ENCODE measurements at places on chromosomes 7 and 10. TPM values are rescaled to one million over a fixed set of nuclear protein-coding genes. Genes with fewer than 3 reads are reported as not detected.

Gene ENTPD1
- total RNA-seq: 1.7 TPM

- no peak overlapping the region for H3K27ac ChIP-seq
- H3K4me3 ChIP-seq: no peak overlapping the region
- H3K36me3 ChIP-seq: no peaks in the 10 kb centered on the region
- H3K4me1 ChIP-seq: no peaks in the 10 kb centered on the region
- no peak for DNase-seq
Measured at GRCh38 chr10:126867567-126868365, 37.5 kb upstream of the DOCK1 start.

Gene GTF2IRD1
- total RNA-seq: 85.3 TPM

- no peak for DNase-seq
- H3K4me1 ChIP-seq: no peaks in the 10 kb centered on the region
- H3K27ac ChIP-seq: no peak overlapping the region
- no peak overlapping the region for H3K4me3 ChIP-seq
- H3K27me3 ChIP-seq: no peaks in the 10 kb centered on the region
Measured at GRCh38 chr7:101581891-101582290, 47.2 kb downstream of the MYL10 start.

DNA sequence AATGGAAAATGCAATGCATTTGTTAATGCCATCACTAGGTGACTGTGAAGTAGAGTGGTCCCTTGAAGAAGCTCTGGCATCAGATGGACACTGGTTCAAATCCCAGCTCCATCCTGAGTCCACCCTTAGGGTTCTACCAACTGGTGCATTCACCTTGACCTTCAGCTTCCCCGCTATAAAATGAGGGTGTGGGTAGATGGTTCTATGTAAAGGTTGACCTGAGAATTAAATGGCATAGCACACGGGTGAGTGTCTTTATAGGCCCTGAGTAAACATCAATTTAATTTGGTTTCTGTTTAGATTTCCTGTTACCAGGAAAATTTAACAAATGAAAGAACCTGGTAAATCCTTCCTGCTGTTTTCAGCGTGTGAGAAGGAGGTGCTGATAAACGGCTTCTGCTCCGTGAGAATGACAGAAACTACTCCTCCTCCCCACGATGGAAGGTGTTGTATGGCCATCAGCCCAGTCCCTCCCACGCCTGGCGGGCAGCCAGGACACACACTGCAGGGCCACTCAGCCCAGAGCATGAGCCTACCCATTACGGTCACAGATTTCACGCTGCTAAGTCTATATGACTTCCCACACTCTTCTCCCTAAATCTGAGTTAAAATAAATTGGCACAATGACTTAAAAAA, 210.1 kb downstream of the TNS3 start:
- H3K36me3 ChIP-seq: no peaks in the 10 kb centered on the region
- H3K27me3 ChIP-seq: no peaks in the 10 kb centered on the region
- DNase-seq: peak; percentile 35
- H3K4me1 ChIP-seq: peaks cover 36% of the 10 kb centered on the region
- no peak overlapping the region for H3K27ac ChIP-seq

GRCh38 chr10:76514321-76514720, 1082.9 kb downstream of the LRMDA start:
- H3K4me1 ChIP-seq: no peaks in the 10 kb centered on the region
- H3K27ac ChIP-seq: no peak overlapping the region
- no peak for DNase-seq

Gene DNA2
- 2.3 TPM for total RNA-seq

Gene LIPM
- total RNA-seq: not detected

Gene MKI67
- not detected for total RNA-seq

Gene LDB3
- total RNA-seq: 280 TPM

DNA sequence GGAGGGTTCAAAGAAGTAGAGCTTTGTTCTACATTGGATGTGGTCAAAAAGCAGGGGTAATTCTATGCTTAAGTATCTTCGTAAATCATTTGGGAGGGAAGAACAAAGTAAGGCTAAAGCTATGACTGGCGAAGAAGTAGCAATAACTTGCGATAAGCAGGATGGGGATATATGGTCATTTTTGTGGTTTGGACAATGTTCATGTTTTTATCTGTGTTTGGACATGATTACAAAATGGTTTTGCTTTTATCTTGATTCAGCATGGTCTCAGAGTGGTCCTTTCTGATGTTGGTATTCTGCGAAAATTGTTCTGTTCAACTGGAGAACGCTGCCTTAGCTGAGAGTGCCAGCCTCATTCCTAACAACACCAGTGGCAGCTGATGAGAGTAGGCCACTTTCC, 208.8 kb downstream of the SEMA3A start:
- H3K4me3 ChIP-seq: no peak overlapping the region
- H3K36me3 ChIP-seq: no peaks in the 10 kb centered on the region
- no peaks in the 10 kb centered on the region for H3K27me3 ChIP-seq
- H3K27ac ChIP-seq: no peak overlapping the region
- no peak for DNase-seq

Gene PRF1
- total RNA-seq: 2.1 TPM

Gene GFRA1
- total RNA-seq: 21.2 TPM

- DNase-seq: no peak
- H3K36me3 ChIP-seq: no peaks in the 10 kb centered on the region
- no peak overlapping the region for H3K27ac ChIP-seq
- no peak overlapping the region for H3K4me3 ChIP-seq
Measured at GRCh38 chr10:93075369-93076221, 1.9 kb downstream of the CYP26A1 start.

DNA sequence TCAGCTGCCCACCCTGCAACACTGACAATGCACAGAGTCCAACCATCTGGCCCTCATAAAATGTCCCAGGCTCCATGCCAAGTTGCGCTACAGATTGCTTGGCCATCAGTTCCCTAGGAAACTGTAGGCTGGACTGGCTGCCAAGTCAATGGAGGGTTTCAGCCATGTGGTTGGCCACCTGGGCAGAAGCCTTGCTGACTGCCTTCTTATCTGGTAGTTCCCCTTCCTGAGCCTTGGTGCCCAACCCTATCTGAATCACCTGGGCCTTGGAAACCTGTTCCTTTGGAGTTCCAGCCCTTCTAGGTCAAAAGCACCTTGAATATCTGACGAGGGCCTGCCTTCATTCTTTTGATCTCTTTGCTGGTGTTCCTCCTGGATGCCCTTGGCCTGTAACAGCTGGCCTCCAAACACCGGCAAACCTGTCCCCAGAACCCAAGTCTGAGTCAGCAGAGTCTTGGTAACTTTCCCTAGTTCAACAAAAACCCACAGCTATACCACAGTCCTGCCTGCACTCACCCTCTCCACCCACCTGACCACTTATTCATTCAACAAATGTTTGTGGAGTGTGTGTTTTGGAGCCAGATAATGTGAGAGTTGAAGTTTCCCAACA, 37.4 kb upstream of the KDM7A start:
- H3K4me3 ChIP-seq: no peak overlapping the region
- no peak overlapping the region for H3K27ac ChIP-seq
- DNase-seq: no peak
- no peaks in the 10 kb centered on the region for H3K27me3 ChIP-seq
- H3K36me3 ChIP-seq: no peaks in the 10 kb centered on the region
- no peaks in the 10 kb centered on the region for H3K4me1 ChIP-seq

Gene ZNF804B
- not detected for total RNA-seq

GRCh38 chr7:48112401-48113165, 23.5 kb downstream of the UPP1 start:
- DNase-seq: no peak
- no peaks in the 10 kb centered on the region for H3K27me3 ChIP-seq
- peaks cover 12% of the 10 kb centered on the region for H3K36me3 ChIP-seq
- no peak overlapping the region for H3K27ac ChIP-seq
- H3K4me1 ChIP-seq: no peaks in the 10 kb centered on the region
- H3K4me3 ChIP-seq: no peak overlapping the region

Gene PON1
- not detected for total RNA-seq

Gene CPA2
- not detected for total RNA-seq

Gene SPDYE2B
- total RNA-seq: not detected

DNA sequence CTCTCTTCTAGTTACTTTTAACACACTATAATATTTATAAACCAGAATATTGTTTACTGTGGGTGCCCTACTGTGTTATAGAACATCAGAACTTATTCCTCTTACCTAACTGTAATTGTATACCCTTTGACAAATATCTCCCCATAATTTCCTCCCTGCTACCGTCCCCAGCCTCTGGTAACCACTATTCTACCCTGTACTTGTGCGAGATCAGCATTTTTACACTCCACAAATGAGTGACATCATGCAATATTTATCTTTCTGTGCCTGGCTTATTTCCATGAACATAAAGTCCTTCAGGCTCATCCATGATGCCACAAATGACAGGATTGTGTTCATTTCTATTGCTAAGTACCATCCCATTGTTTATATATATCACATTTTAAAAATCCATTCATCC, 139.8 kb upstream of the RSU1 start:
- no peaks in the 10 kb centered on the region for H3K4me1 ChIP-seq
- no peak overlapping the region for H3K4me3 ChIP-seq

GRCh38 chr10:60099998-60100747, 193.8 kb upstream of the CCDC6 start:
- no peaks in the 10 kb centered on the region for H3K36me3 ChIP-seq
- no peak overlapping the region for H3K4me3 ChIP-seq
- H3K27me3 ChIP-seq: no peaks in the 10 kb centered on the region
- H3K27ac ChIP-seq: peak overlapping the region; percentile 47

GRCh38 chr7:20439416-20440185, 108.9 kb downstream of the ITGB8 start:
- H3K4me3 ChIP-seq: no peak overlapping the region
- H3K27ac ChIP-seq: no peak overlapping the region

Gene PHKG1
- 58.8 TPM for total RNA-seq

GRCh38 chr7:51471210-51471980, 154.8 kb upstream of the COBL start:
- H3K27ac ChIP-seq: no peak overlapping the region
- no peak overlapping the region for H3K4me3 ChIP-seq
- H3K36me3 ChIP-seq: no peaks in the 10 kb centered on the region
- H3K27me3 ChIP-seq: peaks cover 9% of the 10 kb centered on the region

Gene WIPF3
- total RNA-seq: 4.2 TPM

DNA sequence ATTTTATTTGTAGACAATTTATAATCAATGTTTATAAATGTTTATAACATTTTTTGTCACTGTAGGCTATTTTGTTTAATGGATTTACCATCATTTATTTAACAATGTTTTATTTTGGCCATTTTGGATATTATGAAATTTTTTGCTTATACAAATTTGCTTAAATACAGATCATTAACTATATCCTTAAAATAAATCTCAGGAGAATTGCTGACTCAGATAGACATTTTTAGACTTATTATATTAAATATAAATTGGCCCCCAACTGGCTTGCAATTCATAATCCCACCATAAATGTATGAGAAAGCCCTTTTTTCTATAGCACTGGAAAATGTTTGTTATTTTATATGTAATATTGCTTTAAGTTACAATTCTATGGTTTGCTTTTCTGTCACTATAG, 3.8 kb upstream of the CLRN3 start:
- H3K27me3 ChIP-seq: no peaks in the 10 kb centered on the region
- H3K36me3 ChIP-seq: no peaks in the 10 kb centered on the region
- no peak for DNase-seq
- no peak overlapping the region for H3K27ac ChIP-seq
- H3K4me1 ChIP-seq: no peaks in the 10 kb centered on the region

Gene KLHDC10
- total RNA-seq: 27.6 TPM

- H3K4me1 ChIP-seq: peaks cover 12% of the 10 kb centered on the region
- H3K36me3 ChIP-seq: no peaks in the 10 kb centered on the region
- no peak overlapping the region for H3K27ac ChIP-seq
- H3K27me3 ChIP-seq: peaks cover 44% of the 10 kb centered on the region
- no peak for DNase-seq
Measured at GRCh38 chr7:155799514-155799913, 12.7 kb downstream of the SHH start.

- peaks cover 18% of the 10 kb centered on the region for H3K4me1 ChIP-seq
- H3K36me3 ChIP-seq: no peaks in the 10 kb centered on the region
- no peaks in the 10 kb centered on the region for H3K27me3 ChIP-seq
- H3K4me3 ChIP-seq: no peak overlapping the region
- no peak overlapping the region for H3K27ac ChIP-seq
- DNase-seq: no peak
Measured at GRCh38 chr10:74637685-74638084, 188.7 kb upstream of the KAT6B start.

- H3K27me3 ChIP-seq: no peaks in the 10 kb centered on the region
- H3K27ac ChIP-seq: no peak overlapping the region
- H3K36me3 ChIP-seq: no peaks in the 10 kb centered on the region
- DNase-seq: no peak
- H3K4me1 ChIP-seq: no peaks in the 10 kb centered on the region
Measured at GRCh38 chr7:146131701-146132100, 15.1 kb downstream of the CNTNAP2 start.

DNA sequence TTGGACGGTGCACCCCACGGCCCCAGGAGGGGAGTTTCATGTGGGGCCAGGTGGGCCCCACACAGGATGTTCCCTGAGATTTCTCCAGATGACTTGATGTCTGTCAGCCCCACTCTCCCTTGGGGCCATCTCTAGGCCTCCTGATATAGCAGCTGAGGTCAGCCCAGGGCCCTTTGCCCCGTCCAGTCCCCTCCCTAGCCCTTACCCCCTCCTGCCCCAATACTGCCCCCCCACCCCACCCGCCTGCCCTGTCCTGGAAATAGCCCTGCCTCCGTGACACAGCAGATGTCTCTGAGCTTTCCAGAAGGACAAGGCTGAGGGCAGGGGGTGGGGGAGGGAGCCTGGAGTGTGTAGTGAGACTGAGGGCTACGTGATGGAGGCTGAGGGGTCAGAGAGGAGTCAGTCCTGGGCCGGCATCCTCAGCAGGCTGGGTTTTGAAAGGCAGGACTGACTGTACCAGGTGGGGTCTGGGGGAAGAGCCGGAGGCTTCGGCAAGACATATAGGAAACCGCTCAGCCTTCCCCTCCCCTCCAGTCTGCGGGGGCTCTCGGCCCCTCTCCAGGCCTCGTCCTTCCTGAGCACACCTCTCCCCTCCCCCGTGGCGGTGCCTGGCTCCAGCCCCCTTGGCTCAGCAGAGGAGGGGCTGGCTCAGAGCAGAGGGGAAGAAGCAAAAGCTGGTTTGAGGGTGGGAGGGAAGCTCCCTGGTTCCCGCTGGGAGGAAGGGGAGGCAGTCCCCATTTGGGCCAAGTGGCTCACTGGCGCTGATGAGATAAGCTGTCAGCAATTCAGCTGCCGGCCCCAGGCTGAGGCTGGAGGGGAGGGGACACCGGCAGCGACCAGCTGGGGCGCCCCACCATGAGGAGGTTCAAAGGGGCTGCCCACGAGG, 2.0 kb downstream of the FLNC start:
- H3K27ac ChIP-seq: peak overlapping the region; percentile 99
- DNase-seq: peak; percentile 96
- H3K36me3 ChIP-seq: no peaks in the 10 kb centered on the region
- peak overlapping the region; percentile 92 for H3K4me3 ChIP-seq

Gene GBX1
- not detected for total RNA-seq

DNA sequence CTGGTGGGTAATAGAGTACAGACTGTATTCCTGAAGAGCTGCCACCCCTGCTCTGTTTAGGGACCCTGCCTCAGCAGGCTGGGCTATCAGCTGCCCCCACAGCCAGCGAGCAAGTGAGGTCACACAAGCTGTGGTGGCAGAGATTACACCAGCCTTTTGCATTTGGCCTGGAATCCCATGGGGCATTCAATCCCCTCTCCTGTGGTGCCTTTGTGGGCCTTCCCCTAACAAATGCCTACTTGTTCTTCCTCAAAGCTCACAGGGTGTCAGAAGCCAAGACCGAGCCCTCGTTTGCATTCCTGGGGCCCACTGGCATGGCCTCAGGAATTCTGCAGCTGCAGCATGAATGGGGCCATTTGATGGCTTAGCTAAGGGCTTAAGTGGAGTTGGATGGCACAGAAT, 212.7 kb upstream of the PHYHIPL start:
- no peaks in the 10 kb centered on the region for H3K36me3 ChIP-seq
- no peak overlapping the region for H3K27ac ChIP-seq
- H3K4me1 ChIP-seq: peaks cover 7% of the 10 kb centered on the region
- no peaks in the 10 kb centered on the region for H3K27me3 ChIP-seq
